Renal pelvis (tissue), 12 donors: ENCODE measurements at places on chromosomes 3 and 15. TPM values are rescaled to one million over a fixed set of nuclear protein-coding genes. Genes with fewer than 3 reads are reported as not detected.

GRCh38 chr3:25751725-25752124 is 31.5 kb downstream of the NGLY1 start:
- no peak for DNase-seq

- DNase-seq, result no peak
Measured at GRCh38 chr15:40922608-40923005, 6.5 kb upstream of the DLL4 start.

The HACD3 gene
- 148 TPM for polyA plus RNA-seq

DNA sequence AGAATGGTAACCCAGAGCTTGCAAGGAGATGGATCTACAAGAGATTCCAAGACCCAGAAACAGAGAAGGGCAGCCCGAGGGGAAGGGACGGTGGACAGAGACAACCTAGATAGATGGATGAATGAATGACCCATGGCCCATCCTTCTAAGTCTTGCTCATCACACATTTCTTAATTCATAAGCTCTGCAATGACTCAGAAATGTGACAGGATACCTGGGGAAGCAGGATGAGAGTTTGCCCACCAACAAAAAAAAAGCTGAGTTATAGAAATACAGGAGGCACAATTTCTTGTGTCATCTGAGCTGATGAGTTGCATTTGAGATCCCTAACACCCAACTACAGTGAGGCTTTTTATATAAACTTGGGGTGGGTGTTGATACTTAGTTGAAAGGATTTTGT is 76.6 kb downstream of the CNTN3 start:
- DNase-seq, result no peak

- no peak for DNase-seq
Measured at GRCh38 chr3:195421400-195421799, 21.4 kb downstream of the ACAP2 start.

DNA sequence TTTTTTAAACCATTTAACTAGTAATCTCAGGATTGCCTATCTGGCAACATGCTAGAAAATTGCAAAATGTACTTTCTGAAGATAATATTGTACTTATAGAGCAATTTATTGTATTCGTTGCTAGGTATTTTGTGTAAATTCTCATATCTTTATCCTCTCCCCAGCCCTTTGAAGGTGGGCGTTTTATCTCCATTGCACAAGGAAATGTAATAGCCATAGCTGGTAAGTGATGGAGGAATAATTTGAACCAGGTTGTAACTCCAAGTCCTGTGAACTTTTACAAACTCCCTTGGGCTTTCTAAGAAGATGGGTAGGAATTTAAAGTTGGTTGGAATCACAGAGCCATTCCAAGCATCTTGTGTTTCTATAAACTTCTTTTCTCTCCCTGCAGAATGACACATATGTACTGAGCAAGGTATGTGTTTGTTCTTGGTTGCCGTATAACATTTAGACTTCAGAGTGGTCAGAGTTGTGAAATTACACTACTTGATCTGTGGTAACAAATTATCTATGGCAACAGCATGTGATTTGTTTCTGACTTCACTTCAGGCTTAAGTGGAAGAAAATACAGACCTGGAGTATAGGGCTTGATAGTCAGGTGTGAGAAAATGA is 170.9 kb downstream of the AKAP13 start:
- no peak for DNase-seq

GRCh38 chr3:136247855-136248590 is 2.1 kb upstream of the PCCB start:
- DNase-seq, result no peak

DNA sequence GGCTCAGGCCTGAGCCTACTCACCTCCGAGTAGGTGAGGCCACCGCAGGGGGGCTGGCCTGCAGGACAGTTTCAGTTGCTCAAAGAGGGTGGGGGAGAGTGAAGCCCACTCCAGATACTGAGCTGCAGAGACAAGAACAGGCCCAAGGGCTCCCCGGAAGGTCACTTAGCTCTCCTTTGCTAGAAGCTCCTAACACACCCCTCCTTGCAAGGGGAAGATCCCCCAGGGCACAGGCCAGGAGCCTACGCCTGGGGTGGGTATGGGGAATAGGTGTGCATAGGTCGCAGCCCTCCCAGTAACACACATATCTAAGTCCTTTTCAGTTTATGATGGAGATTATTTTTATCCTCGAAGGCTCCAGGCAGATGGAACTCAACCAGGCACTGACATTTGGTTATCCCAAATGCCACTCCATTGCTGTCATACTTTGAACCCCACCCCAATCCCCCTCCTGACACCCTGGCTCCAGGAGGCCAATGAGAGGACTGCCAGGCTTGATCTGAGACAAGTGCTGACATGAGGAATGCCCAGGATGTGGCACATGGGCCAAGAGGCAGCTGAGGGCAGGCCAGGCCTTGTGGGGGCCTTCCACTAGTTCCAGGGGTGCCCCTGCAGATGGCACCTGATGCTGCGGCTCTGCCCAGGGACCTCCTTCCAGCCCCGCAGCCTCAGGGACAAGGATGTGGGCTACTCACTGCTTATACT is 1.1 kb upstream of the MUSTN1 start:
- no peak for DNase-seq

The P2RY12 gene
- polyA plus RNA-seq, result 0.78 TPM

DNA sequence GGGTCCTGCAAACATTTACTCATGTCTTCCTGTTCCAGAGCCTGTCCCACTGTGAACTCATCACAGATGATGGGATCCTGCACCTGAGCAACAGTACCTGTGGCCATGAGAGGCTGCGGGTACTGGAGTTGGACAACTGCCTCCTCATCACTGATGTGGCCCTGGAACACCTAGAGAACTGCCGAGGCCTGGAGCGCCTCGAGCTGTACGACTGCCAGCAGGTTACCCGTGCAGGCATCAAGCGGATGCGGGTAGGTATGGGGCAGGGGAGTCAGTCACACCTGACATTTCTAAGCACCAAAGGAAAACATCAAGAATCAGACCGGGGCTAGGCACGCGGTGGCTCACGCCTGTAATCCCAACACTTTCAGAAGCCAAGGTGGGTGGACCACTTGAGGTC is 56.3 kb downstream of the UBP1 start:
- no peak for DNase-seq

The HTR3E gene
- polyA plus RNA-seq, result not detected

DNA sequence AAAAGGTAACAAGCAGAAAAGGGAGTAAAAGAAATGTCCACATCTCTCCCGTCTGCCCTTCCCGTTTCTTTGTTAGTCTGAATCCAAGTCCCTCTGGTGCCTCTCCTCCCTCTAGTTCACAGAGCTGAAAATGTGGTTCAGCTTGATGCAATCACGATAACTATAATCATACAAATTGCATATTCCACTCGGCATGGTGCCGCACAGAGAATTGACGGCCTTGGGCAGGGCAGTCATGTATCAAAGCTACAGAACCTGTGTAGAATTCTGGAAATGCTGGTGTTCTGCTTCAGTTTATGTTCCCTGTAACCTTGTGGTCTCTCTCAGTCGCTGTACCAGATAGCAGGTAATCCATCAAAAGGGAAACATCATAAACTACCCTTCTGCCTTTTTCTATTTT is 562.9 kb upstream of the CBLB start:
- no peak for DNase-seq

- no peak for DNase-seq
Measured at GRCh38 chr3:4001976-4002375, 202.7 kb downstream of the LRRN1 start.

The GOLGA6B gene
- polyA plus RNA-seq, result not detected

DNA sequence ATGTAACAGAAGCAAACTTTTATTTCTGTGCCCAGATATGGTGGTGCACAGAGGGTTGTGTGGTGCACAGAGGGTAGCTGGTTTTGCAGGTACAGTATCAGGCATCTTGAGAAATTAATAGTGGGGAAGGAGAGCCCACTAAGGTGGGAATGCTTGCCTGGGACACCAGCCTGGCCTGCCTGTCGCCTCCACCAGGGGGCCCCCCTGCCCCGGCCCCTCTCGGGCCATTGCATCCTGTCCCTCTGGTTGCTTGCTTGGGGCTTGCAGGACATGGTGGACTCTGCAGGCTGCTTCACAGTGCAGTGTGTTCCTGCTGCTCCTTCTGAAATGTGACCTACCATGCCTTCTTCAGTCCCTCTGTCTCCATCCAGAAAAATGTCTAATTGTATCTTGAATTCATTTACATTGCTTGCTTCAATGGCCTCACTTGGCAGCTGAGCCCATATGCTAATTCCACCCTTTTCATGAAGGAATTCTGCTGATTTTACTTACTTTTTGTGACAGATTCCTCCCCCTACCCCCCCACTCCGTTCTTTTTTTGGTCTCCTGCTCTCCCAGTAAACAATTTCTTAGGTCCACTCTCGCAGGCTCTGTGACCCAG is 73.6 kb downstream of the EEFSEC start:
- no peak for DNase-seq

- no peak for DNase-seq
Measured at GRCh38 chr15:58773024-58773423, 1.9 kb downstream of the MINDY2 start.

- no peak for DNase-seq
Measured at GRCh38 chr15:76930831-76931396, 635 bp upstream of the RCN2 start.

The CNTN6 gene
- 3.7 TPM for polyA plus RNA-seq

The GOLGA6A gene
- polyA plus RNA-seq, result not detected
